Activated CD8-positive, alpha-beta T cell treated with anti-CD3 and anti-CD28 coated beads for 36 hours (primary cell): ENCODE measurements at places on chromosomes 7 and 10. TPM values are rescaled to one million over a fixed set of nuclear protein-coding genes. Genes with fewer than 3 reads are reported as not detected.
A peak's percentile ranks its signal among the peaks of the same experiment; 100 is the strongest.

FOXP2 gene
- total RNA-seq = not detected

DNA sequence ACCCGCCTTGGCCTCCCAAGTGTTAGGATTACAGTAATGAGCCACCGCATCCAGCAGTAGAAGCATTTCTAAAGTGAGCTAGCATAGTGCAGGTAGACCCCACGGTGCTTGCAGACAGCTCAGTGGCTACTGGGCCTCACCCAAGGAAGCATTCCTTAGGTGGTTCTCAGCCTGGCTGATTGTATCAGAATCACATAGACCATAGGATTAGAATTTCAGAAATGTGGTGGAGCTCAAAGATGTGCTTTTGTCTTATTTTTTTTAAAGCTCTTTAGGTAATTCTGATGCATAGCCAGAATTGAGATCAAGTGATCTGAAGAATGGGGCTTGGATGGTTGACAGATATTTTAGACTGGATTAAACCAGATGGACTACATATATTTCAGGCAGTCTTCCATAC is 10.9 kb downstream of the ANLN start:
- H3K27ac ChIP-seq = no peak overlapping the region
- H3K4me1 ChIP-seq = peaks cover 5% of the 10 kb centered on the region
- no peak for DNase-seq
- H3K27me3 ChIP-seq = peaks cover 1% of the 10 kb centered on the region
- H3K4me3 ChIP-seq = no peak overlapping the region
- H3K36me3 ChIP-seq = peaks cover 53% of the 10 kb centered on the region

NODAL gene
- total RNA-seq = not detected

GRCh38 chr7:47031786-47032535 is 550.0 kb downstream of the TNS3 start:
- no peak overlapping the region for H3K4me3 ChIP-seq
- no peaks in the 10 kb centered on the region for H3K36me3 ChIP-seq
- no peak for DNase-seq
- no peaks in the 10 kb centered on the region for H3K27me3 ChIP-seq
- H3K4me1 ChIP-seq = no peaks in the 10 kb centered on the region

GRCh38 chr10:124072106-124072505 is 21.3 kb downstream of the CHST15 start:
- H3K36me3 ChIP-seq = no peaks in the 10 kb centered on the region
- H3K4me1 ChIP-seq = peaks cover 18% of the 10 kb centered on the region
- no peak for DNase-seq
- H3K27me3 ChIP-seq = no peaks in the 10 kb centered on the region
- no peak overlapping the region for H3K4me3 ChIP-seq
- H3K27ac ChIP-seq = no peak overlapping the region

ZNF804B gene
- total RNA-seq = not detected

PNLIP gene
- not detected for total RNA-seq

NT5C2 gene
- total RNA-seq = 39.1 TPM

- H3K4me1 ChIP-seq = no peaks in the 10 kb centered on the region
- H3K4me3 ChIP-seq = no peak overlapping the region
- no peaks in the 10 kb centered on the region for H3K27me3 ChIP-seq
- H3K27ac ChIP-seq = no peak overlapping the region
- H3K36me3 ChIP-seq = no peaks in the 10 kb centered on the region
Observed at GRCh38 chr10:60479305-60480020, 89.8 kb upstream of the ANK3 start.

GRCh38 chr10:102240467-102241031 is 763 bp downstream of the PITX3 start:
- H3K4me3 ChIP-seq = peak overlapping the region; percentile 35
- H3K27me3 ChIP-seq = peaks cover 42% of the 10 kb centered on the region
- H3K27ac ChIP-seq = no peak overlapping the region
- peaks cover 13% of the 10 kb centered on the region for H3K4me1 ChIP-seq
- H3K36me3 ChIP-seq = no peaks in the 10 kb centered on the region
- DNase-seq = no peak

DNA sequence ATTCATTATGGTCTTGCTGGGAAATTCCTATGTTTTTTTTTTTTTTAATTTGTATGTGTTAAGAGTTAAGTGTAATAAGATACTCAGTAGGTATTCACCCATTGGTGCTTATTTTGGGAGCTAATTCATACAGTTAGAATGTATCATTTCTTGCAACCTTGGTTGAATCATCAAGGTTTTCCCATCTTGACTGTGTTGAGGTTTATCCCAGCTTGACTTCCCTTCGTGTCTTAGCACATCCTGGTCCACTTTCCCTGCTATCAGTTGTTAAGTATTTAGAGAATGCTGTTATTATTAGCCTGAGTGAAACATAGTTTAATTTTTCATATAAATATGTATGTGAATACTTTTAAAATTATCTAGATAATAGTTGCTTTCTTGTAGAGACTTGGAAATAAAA is 20.8 kb downstream of the RALA start:
- H3K36me3 ChIP-seq = peaks cover 22% of the 10 kb centered on the region
- H3K27me3 ChIP-seq = no peaks in the 10 kb centered on the region
- no peak overlapping the region for H3K27ac ChIP-seq
- H3K4me1 ChIP-seq = peaks cover 61% of the 10 kb centered on the region
- DNase-seq = no peak

GRCh38 chr10:47339186-47339735 is 8.9 kb upstream of the RBP3 start:
- peaks cover 1% of the 10 kb centered on the region for H3K27me3 ChIP-seq
- H3K36me3 ChIP-seq = no peaks in the 10 kb centered on the region
- H3K4me3 ChIP-seq = no peak overlapping the region
- no peak for DNase-seq

DNA sequence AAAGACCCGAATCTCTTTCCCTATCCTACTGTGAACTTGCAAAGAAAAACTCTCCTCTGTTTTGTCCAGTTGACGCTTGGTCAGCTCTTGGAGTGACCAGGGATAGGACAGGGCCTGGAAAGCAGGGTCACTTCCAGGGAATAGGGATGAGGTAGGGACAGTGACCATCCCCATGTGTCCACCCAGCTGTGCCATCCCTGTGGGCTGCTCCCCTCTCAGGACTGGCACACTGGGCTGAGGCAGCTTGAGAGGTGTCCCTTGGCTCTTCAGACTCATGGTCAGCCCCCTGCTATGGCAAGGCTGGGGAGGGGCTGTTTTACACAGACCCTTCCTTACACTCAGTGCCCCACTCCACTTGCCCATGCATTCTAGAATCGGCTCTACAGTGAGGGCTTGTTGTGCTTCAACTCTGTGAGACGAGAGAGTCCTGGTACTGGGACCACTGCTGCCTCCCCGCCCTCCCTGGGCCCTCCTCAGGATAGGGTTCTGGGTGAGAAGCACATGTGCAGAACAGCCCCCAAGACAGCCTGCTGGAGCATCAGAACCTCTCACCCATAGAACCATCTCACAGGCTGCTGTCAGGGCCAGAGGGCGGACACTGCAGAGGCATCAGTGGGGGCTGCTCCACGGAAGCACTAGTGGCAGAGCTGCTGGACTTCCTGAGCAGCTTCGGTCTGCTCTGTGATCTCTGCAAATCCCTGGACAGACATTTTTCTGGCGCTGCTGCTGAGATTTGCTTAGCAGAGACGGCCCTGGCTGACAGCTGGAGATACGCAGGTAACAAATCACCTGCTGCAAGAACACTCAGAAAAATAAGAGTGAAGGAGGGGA is 202.8 kb upstream of the CXCL12 start:
- H3K4me3 ChIP-seq = no peak overlapping the region
- DNase-seq = no peak
- no peak overlapping the region for H3K27ac ChIP-seq

- H3K4me1 ChIP-seq = peaks cover 53% of the 10 kb centered on the region
- H3K27me3 ChIP-seq = no peaks in the 10 kb centered on the region
- peak overlapping the region; percentile 95 for H3K27ac ChIP-seq
- peak overlapping the region; percentile 99 for H3K4me3 ChIP-seq
Observed at GRCh38 chr10:102645741-102646609, 1.7 kb downstream of the TRIM8 start.

DNA sequence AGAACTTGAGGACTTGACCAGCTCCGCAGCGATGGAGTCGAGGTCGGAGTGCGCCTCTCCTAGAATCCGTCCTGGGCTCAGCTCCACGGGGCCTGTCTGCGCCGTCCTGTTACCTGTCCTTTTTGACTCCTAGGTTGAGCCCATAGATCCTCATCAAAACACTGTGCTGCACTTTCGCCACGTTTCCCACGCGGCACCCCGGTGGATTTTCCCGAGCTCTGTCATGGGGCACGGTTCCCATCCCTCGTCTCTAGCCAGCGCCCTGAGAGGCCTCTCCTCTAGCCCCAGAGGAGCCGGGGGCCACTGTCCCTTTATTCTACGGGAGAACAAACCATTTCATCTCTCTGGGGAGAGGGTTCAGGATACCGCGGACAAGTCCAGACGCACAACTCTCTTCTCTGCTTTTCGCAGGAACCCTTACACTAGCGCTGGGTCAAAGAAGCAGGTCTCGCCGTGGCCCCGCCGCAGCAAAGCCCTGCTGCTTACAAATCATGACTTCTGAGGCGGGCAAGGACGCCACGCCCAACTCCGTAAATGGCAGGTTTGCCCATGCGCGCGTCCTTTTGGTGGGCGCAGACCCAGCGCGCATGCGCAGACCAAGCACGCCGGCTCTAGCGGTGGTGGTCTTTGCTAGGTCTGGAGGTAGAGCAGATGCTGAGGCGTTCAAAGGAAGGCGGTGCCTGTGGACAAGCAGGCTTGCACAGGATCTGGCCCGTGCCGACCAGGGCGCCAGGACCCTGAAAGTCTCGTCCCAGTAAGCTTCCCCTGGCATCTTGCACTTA is 10.3 kb upstream of the ANKRD7 start:
- H3K4me3 ChIP-seq = peak overlapping the region; percentile 84
- H3K27me3 ChIP-seq = peaks cover 6% of the 10 kb centered on the region
- peak; percentile 89 for DNase-seq
- peak overlapping the region; percentile 83 for H3K27ac ChIP-seq

THNSL1 gene
- total RNA-seq = 10.0 TPM

- no peak overlapping the region for H3K4me3 ChIP-seq
- H3K4me1 ChIP-seq = peaks cover 12% of the 10 kb centered on the region
- no peaks in the 10 kb centered on the region for H3K27me3 ChIP-seq
- H3K27ac ChIP-seq = no peak overlapping the region
- DNase-seq = no peak
Observed at GRCh38 chr10:23457632-23458417, 18.9 kb downstream of the OTUD1 start.

PON1 gene
- not detected for total RNA-seq

GRCh38 chr7:155333346-155334234 is 35.9 kb downstream of the INSIG1 start:
- peaks cover 5% of the 10 kb centered on the region for H3K27me3 ChIP-seq
- no peak overlapping the region for H3K4me3 ChIP-seq
- no peaks in the 10 kb centered on the region for H3K36me3 ChIP-seq
- peaks cover 5% of the 10 kb centered on the region for H3K4me1 ChIP-seq
- no peak overlapping the region for H3K27ac ChIP-seq

- H3K27ac ChIP-seq = no peak overlapping the region
- peaks cover 26% of the 10 kb centered on the region for H3K27me3 ChIP-seq
- no peaks in the 10 kb centered on the region for H3K36me3 ChIP-seq
- H3K4me3 ChIP-seq = no peak overlapping the region
- peaks cover 6% of the 10 kb centered on the region for H3K4me1 ChIP-seq
Observed at GRCh38 chr7:22589641-22590201, 89.7 kb upstream of the STEAP1B start.

DNA sequence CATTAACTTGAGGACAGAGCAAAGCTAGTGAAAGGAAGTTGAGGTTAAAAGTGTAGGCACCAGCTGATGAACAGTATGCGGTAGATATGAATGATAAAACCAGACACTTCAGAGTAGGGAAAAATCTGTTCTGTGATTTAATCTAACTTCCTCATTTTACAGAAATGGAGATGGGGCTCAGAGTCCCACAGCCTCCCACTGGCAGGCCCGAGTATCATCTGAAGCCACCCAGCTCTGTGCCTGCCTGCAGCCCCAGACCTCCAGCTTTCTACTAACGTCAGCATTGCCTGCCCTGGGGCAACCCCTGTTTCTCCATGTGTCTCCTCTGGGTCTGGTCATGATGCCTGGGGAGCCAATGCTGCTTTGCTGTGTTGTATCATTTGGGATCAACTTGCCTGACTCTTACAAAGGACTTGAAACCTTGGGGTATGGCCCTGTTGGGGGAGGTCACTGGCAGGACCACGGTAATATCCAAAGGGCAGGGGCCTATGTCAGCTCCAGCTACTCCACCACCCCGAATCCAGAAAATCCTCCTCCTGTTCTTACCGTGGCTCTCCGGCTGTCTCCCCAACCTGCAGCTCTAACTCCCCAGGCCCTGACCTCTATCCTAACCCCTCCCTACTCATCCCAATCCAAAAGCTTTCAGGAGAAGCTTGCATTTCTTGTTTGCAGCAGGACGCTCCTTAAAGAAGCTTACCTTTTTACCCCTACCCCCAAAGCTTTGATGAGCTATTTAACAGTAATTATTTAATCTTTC is 56.2 kb upstream of the NPY start:
- H3K27me3 ChIP-seq = peaks cover 18% of the 10 kb centered on the region
- no peak overlapping the region for H3K4me3 ChIP-seq
- H3K36me3 ChIP-seq = no peaks in the 10 kb centered on the region
- peak; percentile 37 for DNase-seq
- H3K27ac ChIP-seq = no peak overlapping the region
- peaks cover 16% of the 10 kb centered on the region for H3K4me1 ChIP-seq
